Stimulated activated CD8-positive, alpha-beta memory T cell treated with anti-CD3 and anti-CD28 coated beads, Interleukin-4, amount 100 ng/mL, for 1 hour (primary cell): ENCODE measurements at places on chromosomes 2 and 18.

DNA sequence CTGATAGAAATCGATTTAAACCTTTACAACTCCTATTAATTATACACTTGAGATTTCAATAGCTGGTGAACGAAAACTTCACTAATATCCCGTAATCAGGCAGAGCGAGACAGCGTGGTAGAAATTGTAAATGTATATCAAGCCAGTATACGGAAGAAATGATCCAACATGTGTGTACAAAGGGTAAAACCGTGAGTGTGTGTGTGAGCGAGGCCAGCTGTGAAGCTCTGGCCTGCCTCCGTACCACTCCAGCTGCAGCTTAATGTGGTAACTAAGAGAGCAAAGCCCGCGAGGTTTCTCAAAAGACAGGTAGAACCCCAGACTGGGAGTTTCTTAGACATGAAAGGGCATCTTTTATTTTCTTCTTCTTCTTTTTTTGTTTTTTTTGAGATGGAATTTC, 52.3 kb upstream of the ZNF516 start:
- no peak for DNase-seq

- no peak for DNase-seq
These were observed 210.7 kb downstream of the MTX2 start for GRCh38 chr2:176479961-176480360.

DNA sequence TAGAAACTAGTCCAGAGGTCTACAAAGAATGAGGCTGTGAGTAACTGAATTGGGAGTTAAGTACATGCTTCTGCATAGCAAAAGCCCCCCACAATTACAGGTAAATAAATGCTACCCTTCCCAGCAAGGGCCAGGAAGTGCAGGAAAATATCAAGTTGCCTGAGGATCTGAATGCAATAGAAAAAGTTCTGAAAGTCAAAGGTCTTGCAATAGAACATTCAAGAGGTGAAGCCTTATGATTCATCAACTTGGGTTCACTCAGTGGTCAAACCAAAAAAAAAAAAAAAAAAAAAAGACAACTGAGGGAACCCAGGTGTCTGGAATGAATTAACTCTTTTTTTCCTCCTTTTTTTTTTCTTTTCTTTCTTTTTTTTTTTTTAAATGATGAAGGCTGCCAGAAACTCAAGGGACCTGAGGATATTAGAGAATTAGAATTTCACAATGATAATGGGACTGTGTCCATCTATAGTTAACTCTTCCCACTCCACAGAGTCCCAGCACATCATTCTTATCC, 42.9 kb upstream of the RFX8 start:
- no peak for DNase-seq

- DNase-seq: no peak
These were observed 175.5 kb downstream of the TMEM18 start for GRCh38 chr2:501667-502066.

GRCh38 chr2:190592831-190593230, 56.1 kb upstream of the NAB1 start:
- DNase-seq: no peak

GRCh38 chr2:55196526-55196925, 35.6 kb downstream of the CLHC1 start:
- no peak for DNase-seq

GRCh38 chr2:58137221-58137620, 90.6 kb downstream of the VRK2 start:
- no peak for DNase-seq

DNA sequence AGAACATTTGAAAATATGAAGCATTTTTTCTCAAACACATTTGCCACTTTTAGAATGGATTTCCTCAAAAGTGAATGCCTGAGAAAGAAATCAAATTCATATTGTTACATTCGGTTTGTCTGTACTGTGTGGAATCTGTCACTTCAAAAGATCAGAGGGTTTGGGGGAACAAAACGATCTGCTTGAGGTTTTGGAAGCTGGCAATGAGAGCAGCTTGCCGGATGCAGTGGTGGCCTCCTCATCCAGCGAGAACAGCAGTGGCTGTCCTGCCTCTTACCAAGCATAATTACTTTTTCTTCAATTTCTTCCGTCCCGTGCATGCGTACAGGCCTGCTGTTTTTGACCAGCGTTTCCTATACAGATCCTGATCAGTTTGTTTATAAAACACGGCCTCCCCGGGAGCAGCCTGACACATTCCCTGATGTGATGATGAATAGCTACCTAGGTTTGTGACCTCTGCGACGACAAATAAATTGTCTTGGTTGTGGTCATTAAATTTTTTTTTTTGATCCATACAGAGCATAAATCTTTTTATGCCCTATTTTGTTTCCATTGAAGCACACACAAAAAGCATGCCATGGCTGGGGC, 45.2 kb downstream of the ITGA6 start:
- no peak for DNase-seq

- no peak for DNase-seq
These were observed 66.5 kb upstream of the TNFRSF11A start for GRCh38 chr18:62258616-62259015.

DNA sequence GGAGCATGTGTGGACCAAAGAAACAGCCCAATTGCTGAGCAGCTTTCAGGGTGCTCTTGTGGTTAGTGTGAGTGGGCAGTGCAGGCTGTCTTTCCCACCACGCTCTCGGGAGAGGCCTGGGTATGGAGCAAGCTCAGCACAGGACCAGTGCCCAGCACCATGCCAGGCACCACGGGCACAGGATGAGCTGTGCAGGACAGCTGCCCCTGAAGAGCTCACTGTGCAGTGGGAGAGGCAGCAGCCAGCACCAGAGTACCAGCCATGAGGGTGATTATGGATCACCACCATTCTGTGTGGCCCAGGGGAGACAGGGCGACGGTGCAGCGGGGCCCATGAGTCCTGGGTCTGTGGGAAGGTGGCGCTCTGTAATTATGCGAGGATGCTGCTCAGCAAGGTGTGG, 29.7 kb upstream of the FAHD2A start:
- no peak for DNase-seq

GRCh38 chr2:44952143-44952805, 10.8 kb downstream of the SIX3 start:
- DNase-seq: no peak

- DNase-seq: no peak
These were observed 255.3 kb upstream of the SALL3 start for GRCh38 chr18:78724214-78724914.

GRCh38 chr2:240287011-240287410, 146.6 kb upstream of the OTOS start:
- no peak for DNase-seq

DNA sequence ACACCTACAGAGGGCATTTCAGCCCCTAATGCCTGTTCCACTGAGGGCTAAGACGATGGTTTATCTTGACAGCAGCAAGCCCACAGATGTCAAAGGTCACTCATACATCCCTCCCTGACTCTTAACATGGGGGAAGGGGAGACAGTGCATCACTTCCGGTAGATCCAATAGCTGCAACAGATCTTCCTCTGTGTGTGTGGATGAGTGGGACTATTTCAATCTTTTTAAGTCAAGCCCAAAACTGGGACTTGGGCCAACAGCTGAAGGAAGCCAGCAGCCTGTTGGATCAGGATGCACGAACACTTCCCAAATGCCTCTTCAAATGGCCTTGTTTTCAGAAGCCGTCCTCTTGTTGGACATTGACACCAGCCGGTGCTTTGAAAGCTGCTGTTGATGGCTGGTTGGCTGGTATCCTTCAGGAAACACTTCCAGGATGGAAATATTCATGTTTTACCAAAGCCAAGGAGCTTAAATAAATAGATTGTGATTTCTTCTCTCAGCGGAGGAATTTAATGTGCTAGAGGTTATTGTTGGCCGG, 59.2 kb downstream of the IL1R2 start:
- no peak for DNase-seq

GRCh38 chr2:102753563-102754159, 8.2 kb upstream of the TMEM182 start:
- peak; percentile 12 for DNase-seq

GRCh38 chr18:70172225-70172624, 33.3 kb downstream of the RTTN start:
- no peak for DNase-seq

DNA sequence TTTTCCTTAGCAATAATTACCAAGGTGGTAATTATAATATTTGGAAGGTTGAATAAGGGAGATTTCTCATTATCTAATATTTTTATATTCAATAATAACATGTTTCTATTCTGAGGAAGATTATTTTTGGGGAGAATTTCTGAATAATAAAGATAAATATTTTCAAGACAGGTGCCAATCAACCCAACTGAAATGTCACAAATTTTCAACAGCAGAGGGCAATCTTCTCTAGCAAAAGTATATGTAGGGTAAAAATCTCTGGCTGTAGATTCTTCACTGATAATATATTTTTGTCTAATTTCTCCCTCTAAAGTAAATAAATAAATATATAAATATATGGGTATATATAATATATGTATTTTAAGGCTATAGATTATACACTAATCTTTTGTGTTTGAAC, 1187.2 kb upstream of the CRIM1 start:
- no peak for DNase-seq

DNA sequence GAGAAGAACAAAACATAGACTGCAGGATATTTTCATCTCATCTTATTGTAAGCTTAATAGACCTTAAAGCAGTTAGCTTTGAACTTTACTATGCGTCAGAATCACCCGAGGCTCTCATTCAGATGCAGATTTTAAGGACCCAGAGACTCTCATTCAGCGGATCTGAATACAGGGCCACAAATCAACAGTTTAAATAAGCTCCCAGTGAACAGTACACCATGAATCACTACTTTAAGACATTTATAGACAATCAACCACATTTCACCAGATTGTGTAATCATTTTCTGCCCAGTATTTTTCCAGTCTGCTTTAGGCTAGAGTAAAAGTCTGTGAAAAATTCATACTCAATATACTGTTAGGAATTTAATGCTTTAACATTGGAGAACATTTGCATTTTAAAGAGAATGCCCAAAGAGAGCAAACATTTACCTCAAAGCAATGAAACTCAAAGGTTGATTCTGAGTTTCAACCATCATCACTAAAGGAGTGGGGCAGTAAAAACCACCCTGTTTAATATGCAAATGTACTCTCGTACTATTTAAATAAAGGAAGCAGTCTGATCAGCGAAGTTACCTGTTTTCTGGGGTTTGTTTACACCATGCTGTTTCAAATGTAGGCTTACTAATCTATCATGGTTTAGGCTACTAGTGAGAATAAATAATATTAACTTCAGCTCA, 11.0 kb upstream of the ALPK2 start:
- DNase-seq: no peak

DNA sequence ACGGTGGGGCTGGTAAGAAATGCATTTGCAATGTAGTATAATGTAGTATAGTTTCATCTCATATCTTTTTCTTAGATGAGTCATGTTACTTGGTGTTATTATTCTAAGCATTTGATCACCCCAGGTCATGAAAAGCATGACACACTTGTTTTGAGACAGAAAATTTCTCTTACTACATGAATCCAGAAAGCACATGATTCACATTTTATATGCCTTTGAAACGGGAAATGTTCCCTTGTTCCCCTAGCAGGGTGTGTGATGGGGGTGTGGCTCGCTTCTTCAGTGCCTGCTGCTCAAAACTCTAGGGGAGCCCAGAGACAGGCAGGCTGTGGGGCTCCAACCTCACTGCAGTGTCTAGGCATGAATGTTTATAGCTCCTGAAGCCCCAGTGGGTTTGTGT, 116.0 kb upstream of the RAB27B start:
- DNase-seq: no peak

GRCh38 chr2:224369028-224369632, 32.8 kb downstream of the FAM124B start:
- DNase-seq: no peak

- DNase-seq: no peak
These were observed 453.4 kb downstream of the BCL11A start for GRCh38 chr2:60100034-60100433.

DNA sequence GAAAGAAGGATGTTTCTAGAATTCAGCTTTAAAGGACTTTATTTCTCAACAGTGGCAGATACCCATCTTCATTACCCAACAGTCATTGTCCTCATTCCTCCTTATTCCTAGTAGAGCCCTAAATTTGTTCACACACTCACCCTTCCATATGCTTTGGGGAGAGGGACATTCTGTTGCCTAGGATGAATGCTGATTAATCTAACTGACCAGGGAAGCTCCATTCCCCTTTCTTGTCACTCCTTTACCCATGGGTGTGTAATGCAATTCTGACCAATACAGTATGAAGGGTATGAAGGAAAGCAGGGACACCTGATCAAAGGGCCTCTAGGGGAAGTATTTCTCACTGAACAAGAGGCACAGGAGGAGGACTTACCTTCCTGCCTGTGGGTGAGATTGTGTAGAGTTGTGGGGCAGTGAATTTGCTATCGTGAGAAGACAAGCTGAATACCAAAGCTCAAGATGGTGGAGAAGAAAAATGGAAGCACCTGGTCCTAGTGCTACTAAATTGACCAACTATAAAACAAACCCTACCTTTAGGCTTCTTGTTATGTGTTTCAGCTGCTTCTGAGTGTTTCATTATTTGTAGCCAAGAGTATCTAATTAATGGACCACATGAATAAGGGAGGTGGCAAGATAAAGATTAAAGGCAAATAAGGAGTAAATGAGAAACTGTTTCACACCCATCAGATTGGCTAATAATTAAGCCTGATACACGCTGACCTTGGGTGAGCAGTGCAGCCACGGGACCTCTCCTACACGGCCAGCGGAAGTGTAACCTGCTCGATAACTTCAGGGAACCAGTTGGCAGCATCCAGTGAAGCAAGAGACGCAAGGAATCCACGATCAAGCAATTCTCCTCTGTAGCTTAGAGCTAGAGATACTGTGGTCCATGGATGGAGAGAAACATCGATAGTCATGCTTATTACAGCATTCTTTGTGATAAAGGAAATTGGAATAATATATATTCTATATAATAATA, 202.3 kb downstream of the MYCN start:
- DNase-seq: no peak

DNA sequence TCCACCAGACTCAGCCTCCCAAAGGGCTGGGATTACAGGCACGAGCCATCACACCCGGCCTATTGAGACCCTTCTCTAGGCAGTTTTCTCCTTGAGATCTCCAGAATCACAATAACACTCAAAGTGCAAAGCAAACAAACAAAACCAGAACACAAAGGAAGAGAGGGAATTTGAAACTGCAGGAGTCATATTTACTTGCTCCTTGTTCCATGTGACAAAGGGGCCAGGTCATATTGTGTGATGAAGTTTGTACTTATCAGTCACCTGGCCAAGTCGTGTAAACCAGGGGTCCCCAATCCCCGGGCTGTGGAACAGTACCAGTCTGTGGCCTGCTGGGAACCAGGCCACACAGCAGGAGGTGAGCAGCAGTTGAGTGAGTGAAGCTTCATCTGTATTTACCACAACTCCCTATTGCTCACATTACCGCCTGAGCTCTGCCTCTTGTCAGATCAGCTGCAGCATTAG, 26.5 kb downstream of the SCYGR8 start:
- DNase-seq: no peak

DNA sequence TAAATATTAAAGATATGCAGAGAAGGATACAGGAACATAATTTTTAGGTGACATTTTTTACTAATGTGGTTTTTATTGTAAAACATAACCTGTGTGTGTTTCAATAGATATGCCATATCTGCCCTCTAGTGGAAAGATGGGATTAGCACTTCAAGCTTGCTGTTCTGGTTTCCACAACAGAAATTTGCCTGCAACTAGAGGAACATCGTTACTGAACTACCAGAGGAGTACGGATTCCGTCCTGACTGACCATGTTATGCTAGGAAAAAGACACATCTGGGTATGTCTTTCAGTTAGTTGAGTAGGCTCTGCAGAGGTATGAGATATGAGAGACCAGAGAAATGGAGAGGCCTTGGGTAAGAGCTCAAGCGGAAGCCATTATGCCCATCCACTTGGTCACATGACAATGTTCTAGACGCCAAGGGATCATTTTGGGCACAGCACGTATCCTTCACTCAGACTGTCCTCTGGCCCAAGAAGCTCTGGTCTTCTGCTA, 104.9 kb downstream of the MBD2 start:
- DNase-seq: no peak
